Lower lobe of right lung (tissue), 2 donors: ENCODE measurements at places on chromosomes 1 and 21. TPM values are rescaled to one million over a fixed set of nuclear protein-coding genes. Genes with fewer than 3 reads are reported as not detected.
A peak's percentile ranks its signal among the peaks of the same experiment; 100 is the strongest.

DNA sequence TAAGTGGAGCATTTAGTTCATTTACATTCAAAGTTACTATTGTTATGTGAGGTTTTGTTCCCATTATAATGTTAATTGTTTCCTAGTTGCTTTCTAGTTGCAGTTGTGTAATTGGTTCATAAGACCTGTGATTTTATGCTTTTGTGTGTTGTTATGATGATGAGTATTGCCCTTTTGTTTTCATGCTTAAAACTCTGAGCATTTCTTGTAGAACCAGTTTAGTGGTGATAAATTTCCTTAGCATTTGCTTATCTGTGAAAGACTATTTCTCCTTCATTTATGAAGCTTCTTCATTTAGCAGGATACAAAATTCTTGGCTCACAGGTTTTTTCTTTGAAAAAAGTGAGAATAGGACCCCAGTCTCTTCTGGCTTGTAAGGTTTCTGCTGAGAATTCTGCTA lies 274.8 kb upstream of the SPAG17 start:
- DNase-seq: no peak

- DNase-seq: no peak
Measured at GRCh38 chr1:161121042-161121650, 3.2 kb downstream of the NIT1 start.

- no peak for DNase-seq
Measured at GRCh38 chr21:33255404-33255803, 10.8 kb upstream of the IL10RB start.

GRCh38 chr1:119660253-119661083 lies 12.4 kb upstream of the ZNF697 start:
- no peak for DNase-seq

DNA sequence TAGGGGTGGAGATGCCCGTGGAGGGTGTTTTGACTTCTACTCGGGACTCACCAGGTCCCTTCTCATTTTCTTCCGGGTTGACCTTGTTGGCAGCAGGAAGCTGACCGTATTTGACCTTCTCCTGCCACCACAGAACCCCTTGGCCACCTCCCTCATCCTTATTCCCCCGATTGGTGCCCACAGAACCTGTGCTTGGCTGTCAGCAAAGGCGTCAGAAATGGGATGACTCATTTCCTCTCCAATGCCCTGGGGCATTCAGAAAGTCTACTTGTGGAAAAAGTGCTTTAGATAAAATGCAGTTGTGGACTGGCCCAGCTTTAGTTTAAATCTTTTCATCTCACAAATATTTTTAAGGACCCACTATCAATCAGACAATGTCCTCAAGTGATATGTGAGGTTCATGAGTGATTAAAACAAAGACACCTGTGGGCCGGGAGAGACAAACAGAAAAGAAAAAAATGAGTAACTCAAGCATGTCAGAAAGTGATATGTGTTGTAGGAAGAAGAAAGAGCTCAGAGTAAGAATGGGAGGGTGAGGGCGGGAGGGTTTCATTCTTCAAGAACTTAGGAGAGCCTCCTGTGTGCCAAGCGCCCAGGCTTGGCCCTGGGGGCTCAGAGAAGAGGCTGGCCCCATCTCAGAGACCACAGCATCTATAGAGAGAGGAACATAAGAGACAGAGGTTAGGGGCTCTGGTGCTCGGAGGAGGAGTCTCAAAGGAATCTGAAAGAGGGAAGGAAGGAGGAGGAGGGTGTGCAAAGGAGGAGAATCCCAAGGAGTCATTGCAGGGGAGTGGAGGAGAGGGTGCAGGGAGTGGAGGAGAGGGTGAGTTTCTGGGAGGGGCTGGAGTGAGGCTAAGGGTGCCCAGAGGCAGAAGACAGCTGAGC lies 221.6 kb upstream of the VAMP3 start:
- peak; percentile 36 for DNase-seq

DNA sequence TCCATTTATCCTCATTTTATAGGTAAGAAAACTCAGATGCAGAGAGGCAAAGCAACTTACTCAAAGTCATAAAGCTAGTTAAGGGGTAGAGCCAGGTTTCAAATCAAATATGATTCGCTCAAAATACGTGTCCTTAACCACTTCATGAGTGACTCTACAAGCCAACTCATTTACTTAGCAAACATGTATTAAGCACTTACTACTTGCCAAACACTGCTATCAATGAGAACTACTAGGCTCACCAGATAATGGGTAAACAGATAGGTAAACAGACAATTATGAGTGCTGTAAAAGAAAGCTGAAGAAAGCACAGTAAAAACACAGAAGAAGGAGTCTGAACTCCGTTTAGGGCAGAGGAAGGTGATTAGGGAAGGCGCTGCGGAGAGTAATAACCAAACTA lies 65.9 kb downstream of the WDR64 start:
- no peak for DNase-seq

DNA sequence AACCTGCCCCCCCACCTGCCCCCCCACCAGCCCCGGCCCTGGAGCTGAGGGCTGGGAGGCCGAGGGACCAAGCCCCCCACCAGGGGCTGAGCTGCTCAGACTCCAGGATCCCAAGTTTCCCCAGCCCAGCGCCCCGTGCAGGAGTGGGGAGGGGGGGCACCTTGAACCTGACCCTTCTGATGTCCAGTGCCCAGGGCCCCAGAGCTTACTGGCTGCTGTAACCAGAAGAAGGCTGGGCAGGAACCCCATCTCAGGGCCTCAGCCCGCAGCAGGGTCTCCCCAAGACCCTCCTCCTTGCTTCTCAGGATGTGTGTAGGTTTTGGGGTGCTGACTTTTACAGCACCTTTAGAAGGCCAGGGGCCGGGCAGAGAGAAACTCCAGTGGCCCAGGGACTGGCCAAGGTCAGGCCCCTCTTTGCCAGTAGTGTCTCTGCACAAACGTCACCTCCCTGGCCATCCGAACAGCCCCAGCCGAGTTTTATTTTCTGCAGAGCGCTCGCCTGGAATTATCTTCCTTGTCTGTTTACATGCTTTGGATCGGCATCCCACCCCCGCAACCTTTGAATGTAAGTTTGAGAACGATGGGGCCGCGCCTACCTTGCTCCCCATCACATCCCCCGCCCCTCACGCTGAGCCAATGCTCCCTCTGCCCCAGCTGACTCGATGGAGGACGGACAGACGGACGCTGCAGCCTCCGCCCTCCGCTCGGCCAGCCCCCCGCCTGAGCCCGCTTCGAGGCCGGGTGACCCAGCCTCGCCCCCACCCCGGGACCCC lies 70.1 kb upstream of the CASZ1 start:
- no peak for DNase-seq

DNA sequence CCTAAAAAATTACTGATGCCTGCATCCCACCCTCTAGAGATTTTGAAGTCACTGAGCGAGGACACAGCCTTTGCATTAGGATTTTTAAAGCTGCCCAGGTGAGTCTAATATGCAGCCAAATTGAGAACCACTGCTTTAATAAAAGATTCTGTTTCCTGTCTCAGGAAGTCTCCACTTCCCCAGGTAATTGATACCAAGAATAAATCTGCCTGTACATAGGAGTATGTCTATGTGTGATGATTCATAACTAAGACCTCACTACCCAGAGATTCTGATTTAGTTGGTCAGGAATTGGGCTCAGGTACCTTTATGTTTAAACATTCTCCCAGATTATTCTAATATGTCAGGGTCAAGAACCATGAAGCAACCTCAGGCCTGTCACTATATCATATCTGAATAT lies 108.8 kb upstream of the ARTN start:
- DNase-seq: no peak

GRCh38 chr1:228850141-228851100 lies 115.1 kb downstream of the RHOU start:
- no peak for DNase-seq

- peak; percentile 58 for DNase-seq
Measured at GRCh38 chr21:42463861-42464515, 32.0 kb downstream of the RSPH1 start.

DNA sequence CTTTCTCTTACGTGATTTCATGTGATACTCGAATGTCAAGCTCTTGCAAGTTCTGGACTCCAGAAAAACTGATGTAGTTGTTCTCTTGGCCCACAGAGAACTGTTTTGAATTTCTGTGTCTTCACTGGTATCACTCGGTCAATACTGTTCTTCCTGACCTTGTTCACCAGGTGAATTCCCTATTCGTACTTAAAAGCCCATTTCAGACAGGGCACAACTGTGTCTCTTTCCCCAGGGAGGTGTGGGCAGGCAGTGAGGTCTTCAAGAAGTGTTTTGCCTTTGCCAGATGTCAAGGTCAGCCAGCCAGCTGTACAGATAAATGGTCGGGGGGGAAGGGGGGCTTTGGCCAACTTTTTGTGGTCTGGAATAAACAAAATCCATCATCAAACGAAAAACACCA lies 27.5 kb upstream of the ZC3H12A start:
- DNase-seq: no peak

GRCh38 chr1:198776602-198777029 lies 137.8 kb downstream of the PTPRC start:
- DNase-seq: peak; percentile 80

- peak; percentile 74 for DNase-seq
Measured at GRCh38 chr1:151326619-151327222, 495 bp downstream of the PI4KB start.

GRCh38 chr21:35222541-35222941 lies 173.4 kb upstream of the RUNX1 start:
- no peak for DNase-seq

DNA sequence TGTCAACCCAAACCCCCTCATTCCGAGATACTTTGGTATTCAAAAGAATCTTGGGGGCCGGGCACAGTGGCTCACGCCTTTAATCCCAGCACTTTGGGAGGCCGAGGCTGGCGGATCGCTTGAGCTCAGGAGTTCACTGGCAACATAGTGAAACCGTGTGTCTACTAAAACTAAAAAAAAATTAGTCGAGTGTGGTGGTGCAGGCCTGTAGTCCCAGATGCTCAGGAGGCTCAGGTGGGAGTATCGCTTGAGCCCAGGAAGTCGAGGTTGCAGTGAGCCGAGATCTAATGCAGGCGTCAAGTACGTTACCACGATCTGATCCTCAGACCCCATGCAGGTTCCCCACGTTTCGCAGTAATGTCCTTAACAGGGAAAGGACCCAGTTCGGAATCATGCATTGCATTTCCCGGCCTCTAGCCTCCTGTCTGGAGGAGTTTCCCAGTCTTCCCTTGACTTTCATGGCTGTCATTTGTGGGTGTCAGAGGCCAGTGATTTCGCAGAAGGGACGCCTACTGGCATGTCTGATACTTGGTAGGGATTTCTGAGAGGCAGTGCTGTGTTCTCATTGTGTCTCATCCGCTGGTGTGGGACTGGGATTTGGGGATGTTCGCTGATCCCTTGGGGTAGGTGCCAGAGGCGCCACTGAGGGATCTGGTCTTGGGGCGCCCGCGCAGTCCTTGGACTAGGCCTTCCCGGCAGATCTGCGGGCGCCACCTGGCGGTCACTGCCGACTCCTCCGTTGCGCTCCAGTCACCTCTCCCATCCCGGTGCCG lies 39.3 kb upstream of the HMGN1 start:
- peak; percentile 95 for DNase-seq

DNA sequence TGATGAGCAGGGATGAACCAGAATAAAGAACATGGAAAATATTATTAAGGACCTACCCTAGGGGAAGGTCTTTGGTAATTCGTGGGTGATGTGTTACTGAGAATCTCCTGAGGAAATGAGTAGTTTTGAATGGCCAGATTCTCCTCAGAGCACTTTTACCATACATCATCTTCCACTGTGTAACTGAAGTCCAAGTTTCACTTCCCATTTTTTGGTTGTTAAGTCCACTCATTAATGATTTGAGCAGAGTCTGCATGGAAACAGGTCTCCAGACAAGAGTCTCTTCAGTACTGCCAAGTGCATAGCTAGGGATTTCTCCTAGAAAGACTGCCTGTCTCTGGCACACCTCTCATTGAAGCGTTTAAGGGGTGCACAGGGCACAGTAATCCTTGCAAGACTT lies 48.7 kb upstream of the PCP4 start:
- DNase-seq: no peak

- DNase-seq: no peak
Measured at GRCh38 chr1:66223681-66224080, 310.3 kb upstream of the SGIP1 start.

- no peak for DNase-seq
Measured at GRCh38 chr1:55673416-55673815, 458.3 kb upstream of the USP24 start.

DNA sequence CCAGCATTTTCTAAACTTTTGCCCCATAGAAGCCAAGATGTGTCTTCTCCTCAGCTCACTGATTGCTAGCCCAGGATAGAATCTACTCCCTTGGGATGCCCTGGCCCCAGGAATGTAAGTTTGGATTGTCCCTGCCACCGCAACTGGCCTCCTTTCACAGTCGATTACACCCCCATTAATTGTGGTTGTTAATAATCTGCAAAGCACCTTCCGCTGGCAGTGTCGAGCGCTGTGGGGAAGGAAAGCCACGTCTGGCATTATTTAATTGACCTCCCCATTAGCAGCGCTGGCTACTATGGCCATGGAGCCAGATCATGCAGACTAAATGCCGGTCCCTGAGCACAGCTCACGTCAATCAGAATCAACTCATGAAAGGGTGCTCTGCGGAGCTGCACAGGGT lies 597.3 kb upstream of the PLXNA2 start:
- no peak for DNase-seq

GRCh38 chr1:71049951-71050598 lies 2.5 kb upstream of the PTGER3 start:
- no peak for DNase-seq

- no peak for DNase-seq
Measured at GRCh38 chr21:29433366-29434059, 134.8 kb downstream of the BACH1 start.

- no peak for DNase-seq
Measured at GRCh38 chr21:14366998-14367397, 15.9 kb downstream of the HSPA13 start.

- no peak for DNase-seq
Measured at GRCh38 chr1:182350839-182351238, 40.8 kb downstream of the GLUL start.

GRCh38 chr1:36836916-36837315 lies 197.4 kb downstream of the GRIK3 start:
- DNase-seq: no peak

DNA sequence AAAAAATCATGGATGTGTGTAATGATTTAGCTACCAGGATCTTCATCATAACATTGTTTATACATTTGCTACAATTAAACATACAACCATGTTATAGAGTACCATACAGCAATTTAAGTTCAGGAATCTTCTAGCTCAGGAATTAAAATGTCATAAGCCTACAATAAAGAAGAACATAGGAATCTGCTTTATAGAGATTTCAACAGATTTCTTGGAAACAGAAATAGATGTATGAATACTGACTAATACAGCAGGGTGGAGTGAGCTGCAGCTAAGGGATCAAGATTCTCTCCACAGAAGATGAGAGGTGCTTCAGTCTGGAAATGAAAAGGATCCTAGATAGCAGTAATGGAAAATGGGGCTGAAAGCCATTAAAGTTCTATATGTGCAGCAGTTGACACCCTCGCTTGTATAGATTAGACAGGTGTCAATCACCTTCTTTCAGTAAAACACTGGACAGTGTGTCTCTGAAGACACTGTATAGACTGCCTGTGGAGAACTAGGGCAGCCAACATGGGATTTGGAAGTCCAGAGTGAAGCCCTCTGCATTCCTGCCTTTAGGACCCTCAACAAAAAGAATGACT lies 73.9 kb downstream of the DNTTIP2 start:
- DNase-seq: no peak

Gene NKAIN1
- not detected for total RNA-seq

Gene NRAS
- 25.1 TPM for total RNA-seq

Gene DNAJC28
- total RNA-seq: 2.1 TPM

Gene CCDC17
- total RNA-seq: 20.3 TPM

Gene KRTAP19-1
- total RNA-seq: not detected

Gene C8A
- not detected for total RNA-seq

Gene SH3D21
- total RNA-seq: 8.5 TPM

Gene LENEP
- total RNA-seq: not detected

Gene KRTAP21-1
- total RNA-seq: not detected

Gene FAM229A
- 9.7 TPM for total RNA-seq

Gene OR14K1
- not detected for total RNA-seq

Gene SPATC1L
- total RNA-seq: 8.6 TPM

Gene ELAPOR1
- 24.4 TPM for total RNA-seq
